ENCODE measurements at places on chromosomes 4 and X. TPM values are rescaled to one million over a fixed set of nuclear protein-coding genes. Genes with fewer than 3 reads are reported as not detected.

The CCNB3 gene
- total RNA-seq, result 1.4 TPM

The RHOXF2 gene
- total RNA-seq, result not detected

The ATP1B4 gene
- total RNA-seq, result not detected

The SERTM2 gene
- total RNA-seq, result 3.2 TPM

The GPR78 gene
- total RNA-seq, result 0.09 TPM

The GPC3 gene
- 11.3 TPM for total RNA-seq

The CT45A3 gene
- total RNA-seq, result not detected

The TGIF2LX gene
- total RNA-seq, result not detected

The GPR143 gene
- 1.1 TPM for total RNA-seq

The ANOS1 gene
- total RNA-seq, result 0.95 TPM

The ZMAT1 gene
- 5.4 TPM for total RNA-seq

The TNIP3 gene
- total RNA-seq, result not detected

The SPATA18 gene
- 5.8 TPM for total RNA-seq

The CYTL1 gene
- total RNA-seq, result 1.2 TPM

The RIBC1 gene
- total RNA-seq, result 0.56 TPM

The SSX1 gene
- total RNA-seq, result not detected

The AFF2 gene
- total RNA-seq, result 10.5 TPM

The TAF7L gene
- total RNA-seq, result not detected

The AR gene
- total RNA-seq, result 15.4 TPM

The ZCCHC12 gene
- not detected for total RNA-seq

The DAPP1 gene
- 2.8 TPM for total RNA-seq

The MAD2L1 gene
- 0.95 TPM for total RNA-seq

The TRIM60 gene
- not detected for total RNA-seq

The POU3F4 gene
- not detected for total RNA-seq

The WNK3 gene
- 4.1 TPM for total RNA-seq

The CT47A7 gene
- not detected for total RNA-seq

The MID1IP1 gene
- total RNA-seq, result 41.7 TPM

The DIAPH2 gene
- total RNA-seq, result 39.5 TPM

The CT55 gene
- not detected for total RNA-seq

The PLXNA3 gene
- 31.1 TPM for total RNA-seq

The CNKSR2 gene
- 2.1 TPM for total RNA-seq

The NCAPG gene
- 0.10 TPM for total RNA-seq

The CFAP47 gene
- not detected for total RNA-seq

The ADH1A gene
- 2.5 TPM for total RNA-seq
